ENCODE measurements at places on chromosomes 11 and 22.

GRCh38 chr11:80519596-80520506 is 1079.0 kb upstream of the TENM4 start:
- no peak for DNase-seq

- DNase-seq, result no peak
Measured at GRCh38 chr11:27464909-27465308, 7.7 kb downstream of the LGR4 start.

- no peak for DNase-seq
Measured at GRCh38 chr11:697811-698311, 2.2 kb downstream of the TMEM80 start.

DNA sequence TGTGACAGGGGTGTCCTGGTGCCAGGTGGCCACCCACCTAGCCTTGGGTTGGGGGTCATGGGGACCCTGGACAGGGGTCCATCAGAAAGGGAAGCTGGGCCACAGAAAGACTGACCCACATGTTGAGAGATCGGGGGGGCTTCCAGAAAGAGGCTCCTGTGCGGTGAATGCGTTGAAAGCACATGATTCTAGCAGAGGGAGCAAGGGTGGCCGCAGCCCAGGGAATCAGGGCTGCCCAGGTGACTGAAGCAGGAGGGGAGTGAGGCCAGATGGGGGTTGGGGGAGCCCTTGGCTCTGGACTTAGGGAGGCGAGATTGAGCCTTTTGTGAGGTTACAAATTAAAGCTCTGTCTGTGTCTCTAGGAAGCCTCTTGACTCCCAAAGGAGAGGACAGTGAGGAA is 80.7 kb downstream of the MORC2 start:
- DNase-seq, result no peak

DNA sequence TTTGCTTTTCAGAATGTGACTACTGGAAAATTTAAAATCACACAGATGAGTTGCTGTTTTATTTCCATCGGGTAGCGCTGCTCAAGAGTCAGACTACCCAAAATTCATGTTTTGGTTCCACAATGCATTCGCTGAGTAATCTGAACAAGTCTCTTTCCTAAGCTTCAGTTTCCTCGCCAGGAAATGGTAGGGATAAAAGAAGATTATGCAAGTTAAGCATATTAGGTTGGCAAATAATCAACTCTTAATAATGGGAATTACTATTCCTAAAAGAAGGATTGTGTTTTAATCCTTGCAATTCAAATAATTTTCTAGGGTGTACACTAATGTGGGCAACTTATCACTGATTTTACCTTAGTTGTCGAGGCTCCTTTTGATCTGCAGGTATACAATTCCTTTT is 326.5 kb downstream of the LARGE1 start:
- no peak for DNase-seq

DNA sequence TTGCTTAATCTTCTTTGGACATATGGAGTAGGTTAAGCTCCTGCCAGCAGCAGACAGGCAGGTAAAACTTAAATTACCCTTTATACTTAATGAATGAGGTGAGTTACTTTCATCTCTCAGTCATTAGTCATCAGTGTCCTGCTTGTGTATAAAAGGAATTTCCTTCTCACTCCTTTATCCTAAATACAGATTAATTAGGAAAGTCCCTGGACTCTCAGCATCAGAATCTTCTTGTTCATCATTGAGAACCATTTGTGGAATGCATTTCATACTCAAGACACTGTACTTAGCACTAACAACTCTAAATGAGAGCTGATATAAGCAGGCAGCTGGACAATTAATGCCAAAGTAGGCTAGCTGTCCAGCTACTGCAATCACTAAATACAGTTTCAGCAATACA is 630.4 kb downstream of the METTL15 start:
- no peak for DNase-seq
